ENCODE measurements at places on chromosomes 12 and 14.
A peak's percentile ranks its signal among the peaks of the same experiment; 100 is the strongest.

DNA sequence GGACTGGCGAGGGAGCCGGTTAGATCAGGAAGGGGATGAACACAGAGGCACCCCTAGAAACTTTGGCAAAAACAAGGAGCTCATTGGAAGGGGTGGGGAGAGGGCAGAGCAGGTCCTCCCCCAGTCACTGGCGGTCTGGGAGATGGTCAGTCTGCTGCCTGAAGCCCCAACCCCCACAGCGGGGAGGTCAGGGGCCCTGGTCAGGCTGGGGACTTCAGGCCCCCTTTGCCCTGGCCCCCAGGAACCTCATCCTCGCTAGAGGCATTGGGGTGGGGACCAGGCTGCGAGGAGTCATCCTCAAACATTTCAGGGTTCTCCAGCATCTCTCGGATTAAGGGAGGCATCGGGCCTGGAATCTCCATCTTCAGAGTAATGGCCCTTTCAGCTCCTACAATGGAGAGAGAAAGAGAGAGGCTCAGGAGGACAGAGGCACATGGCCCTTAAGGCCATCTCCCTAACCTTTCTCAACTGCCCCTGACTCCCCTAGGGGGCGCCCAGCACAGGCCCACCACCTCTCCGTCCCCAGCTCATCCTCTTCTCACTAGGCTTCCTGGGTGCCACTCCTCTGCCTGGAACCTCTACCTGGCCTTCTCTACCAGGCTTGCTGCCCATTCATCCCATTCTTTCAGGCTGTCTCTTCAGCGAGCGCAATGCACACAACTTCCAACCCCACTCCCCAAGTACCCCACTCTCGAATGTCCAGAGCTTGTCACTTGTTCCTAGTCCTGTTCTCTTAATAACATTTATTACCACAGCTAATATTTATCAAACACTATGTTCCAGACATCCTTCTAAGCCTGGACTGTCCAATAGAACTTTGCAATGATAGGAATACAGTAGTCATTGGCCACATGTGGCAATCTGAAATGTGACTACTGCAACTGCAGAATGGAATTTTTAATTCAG, 4.7 kb upstream of the ITGB7 start:
- no peak for DNase-seq

DNA sequence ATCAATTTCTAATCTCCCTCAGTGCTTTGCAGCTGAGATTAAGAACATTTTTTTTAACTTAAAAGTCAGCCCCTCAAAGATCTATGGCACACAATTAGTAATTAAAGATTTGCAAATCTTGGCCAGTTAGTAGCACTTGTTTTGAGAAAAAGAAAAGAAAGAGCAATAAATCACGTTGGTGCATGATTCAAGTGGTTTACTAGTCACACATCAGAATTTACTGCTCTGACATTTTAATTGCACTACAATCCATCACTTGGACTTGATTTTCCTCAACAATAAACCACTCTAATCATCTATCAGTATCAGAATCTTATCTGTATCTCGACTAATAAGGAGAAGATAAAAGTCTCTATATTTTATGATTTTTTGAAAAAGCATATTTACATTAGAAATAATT, 154.3 kb downstream of the HELB start:
- DNase-seq = no peak

GRCh38 chr14:39988939-39989338, 556.7 kb upstream of the FBXO33 start:
- DNase-seq = no peak

- DNase-seq = no peak
Observed at GRCh38 chr12:79250960-79251755, 386.6 kb downstream of the SYT1 start.

GRCh38 chr12:131901431-131902331, 7.3 kb downstream of the ULK1 start:
- DNase-seq = no peak

DNA sequence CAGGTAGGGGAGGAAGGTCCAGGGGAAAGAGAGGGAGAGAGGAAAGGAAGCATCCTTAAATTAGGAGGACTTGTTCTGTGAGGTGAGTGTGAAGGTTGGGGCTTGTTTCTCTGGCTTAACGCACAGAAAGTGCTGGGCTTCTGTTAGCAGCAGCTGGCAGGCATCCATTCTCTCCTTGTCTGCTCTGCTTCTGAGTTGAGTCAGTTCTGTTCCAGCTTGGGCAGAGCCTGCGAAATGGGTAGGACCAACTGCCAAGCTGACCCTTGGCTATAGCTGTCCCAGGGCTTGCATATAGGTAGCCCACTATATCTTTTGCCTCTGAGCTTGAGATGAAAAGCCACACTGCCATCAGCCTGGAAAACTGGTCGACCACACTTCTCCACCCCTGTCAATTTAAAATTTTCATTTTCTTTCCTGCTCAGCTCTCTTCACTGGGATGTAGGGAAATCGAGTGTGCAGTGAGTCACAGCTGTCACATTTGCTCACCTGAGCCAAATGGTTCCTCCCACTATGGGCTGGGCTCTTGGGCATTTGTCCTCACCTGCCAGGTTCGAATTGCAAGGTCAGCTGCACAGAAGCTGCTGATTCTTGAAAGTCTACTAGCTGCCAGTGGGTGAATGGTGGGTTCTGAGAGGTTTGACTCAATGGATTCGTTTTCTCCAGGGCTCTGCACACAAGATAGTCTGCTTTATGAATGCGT, 256.4 kb upstream of the PWP1 start:
- DNase-seq = no peak

- DNase-seq = peak; percentile 44
Observed at GRCh38 chr14:23513005-23513817, 38.4 kb downstream of the ZFHX2 start.

GRCh38 chr12:109477963-109478315, 505 bp downstream of the UBE3B start:
- no peak for DNase-seq

GRCh38 chr14:44979740-44980356, 17.9 kb downstream of the TOGARAM1 start:
- no peak for DNase-seq

DNA sequence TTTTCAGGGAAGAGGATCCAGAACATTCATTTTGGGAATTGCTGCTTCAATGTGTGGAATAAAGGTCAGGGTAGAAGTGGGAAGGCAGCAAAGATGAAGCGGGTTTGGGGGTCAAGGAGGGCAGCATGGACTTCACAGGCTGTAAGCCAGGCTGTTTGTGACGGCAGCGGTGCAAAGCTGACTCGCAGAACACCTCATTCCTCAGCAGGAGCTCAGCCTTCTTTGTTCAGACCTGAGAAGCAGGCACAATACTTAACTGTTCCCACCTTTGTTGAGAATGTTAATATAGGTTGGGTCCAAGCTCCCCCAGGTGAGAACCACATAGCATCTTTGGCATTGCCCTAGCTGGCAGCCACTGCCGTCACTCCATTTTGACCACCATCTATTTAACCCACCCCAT, 16.7 kb downstream of the GRIN2B start:
- no peak for DNase-seq

- peak; percentile 57 for DNase-seq
Observed at GRCh38 chr12:125015680-125016310, 22.4 kb downstream of the BRI3BP start.

DNA sequence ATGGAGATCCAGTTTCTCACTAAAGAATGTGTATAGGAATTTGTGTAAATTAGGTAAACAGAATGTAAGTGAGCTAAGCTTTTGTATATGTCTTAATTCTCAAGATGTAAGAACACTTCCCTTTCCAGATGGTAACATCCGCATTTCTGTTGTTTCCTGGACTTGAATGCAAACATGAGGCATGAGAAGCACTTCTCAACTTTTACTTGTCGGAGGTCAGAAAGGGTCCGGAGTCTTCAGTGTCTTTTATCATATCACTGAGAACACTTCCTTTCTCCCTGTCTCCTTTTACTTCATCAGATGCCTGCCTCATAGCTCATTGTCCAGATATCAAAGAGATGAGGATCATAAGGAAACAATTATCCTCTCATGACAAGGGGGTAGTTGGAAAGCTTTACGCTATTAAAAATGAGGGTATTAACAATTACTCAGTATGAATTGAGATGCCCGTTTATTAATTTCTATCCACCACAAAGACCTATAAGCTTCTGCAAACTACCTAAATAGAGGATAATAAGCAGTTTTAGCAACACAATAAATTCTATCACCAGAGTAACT, 214.1 kb upstream of the FLRT2 start:
- no peak for DNase-seq

GRCh38 chr12:130593056-130593455, 123.0 kb downstream of the RIMBP2 start:
- no peak for DNase-seq

GRCh38 chr14:91911474-91912032, 35.9 kb downstream of the FBLN5 start:
- no peak for DNase-seq

DNA sequence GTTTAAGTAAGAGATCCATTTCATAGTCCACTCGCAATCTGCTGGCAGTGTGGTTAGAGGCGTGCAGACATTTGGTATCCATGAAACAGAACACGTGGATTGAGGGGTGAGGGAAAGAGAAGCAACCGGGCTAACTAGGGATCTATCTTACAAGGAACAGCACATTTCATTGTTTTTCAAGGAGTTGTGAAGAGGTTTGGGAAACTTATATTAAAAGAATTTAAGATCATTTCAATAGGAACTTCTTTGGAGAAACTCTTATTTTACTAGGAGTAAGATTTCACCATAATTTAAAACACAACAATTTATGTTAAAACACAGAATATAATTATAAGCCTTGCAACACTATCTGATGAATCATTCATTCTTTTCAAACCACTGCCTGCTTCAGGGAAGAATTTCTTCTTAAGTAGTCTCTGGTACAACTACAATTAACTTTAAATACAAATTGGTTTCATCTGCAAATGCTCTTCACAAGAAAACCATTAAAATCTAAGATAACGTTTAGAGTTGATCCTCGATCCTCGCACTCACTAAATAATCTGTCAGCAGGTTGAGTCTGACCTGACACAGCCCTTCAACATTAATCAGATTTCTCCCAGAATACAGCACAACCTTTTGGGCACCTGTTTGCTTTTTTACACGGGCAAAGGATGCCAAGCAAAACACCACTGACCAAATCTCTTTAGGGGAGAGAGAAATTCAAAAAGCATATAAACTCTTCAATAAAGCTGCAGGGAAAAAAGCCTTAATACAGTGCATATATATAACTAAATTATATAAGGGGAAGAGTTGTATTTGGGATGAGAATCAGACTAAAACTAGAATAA, 27.3 kb downstream of the PPTC7 start:
- no peak for DNase-seq

DNA sequence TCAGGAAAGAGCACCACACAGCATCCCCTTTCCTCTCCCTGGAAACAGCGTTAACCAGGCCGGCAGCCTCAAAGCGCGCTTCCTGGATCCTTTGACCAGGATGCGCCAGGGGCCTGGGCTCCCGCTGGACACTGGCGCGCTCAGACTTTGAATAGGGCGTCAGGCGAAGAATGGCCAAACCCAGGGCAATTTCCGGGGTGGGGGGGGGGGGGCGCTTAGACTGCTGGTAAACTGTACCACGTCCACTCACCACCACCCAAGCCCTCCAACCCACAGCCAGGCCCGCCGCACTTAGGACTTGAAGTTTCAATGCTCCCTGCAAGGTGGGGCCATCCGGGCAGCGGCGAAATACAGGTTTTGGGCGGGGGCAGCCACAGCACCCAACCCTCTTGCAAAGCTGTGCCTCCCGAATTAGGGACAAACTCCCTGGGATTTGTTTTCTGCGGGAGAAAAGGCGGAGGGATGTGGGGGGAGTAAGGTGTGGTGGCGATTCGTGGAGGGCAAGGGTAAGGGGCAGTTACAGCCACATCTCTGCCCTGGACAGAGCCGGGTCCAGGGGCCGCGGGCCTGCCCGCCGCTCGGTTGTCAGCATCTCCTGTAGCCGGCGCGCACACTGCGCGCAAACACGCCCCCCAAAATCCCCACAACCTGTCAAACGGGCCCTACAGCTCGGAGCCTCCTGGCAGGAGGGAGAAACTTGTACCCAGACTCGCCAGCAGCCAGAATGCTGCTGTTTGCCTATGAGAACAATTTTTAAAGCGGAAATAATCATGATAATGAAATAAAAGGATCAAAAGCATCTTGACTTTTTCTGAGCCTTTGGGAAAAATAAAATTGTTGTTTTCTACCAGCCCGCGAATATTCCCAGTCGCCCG, 958 bp downstream of the RTN1 start:
- peak; percentile 25 for DNase-seq

DNA sequence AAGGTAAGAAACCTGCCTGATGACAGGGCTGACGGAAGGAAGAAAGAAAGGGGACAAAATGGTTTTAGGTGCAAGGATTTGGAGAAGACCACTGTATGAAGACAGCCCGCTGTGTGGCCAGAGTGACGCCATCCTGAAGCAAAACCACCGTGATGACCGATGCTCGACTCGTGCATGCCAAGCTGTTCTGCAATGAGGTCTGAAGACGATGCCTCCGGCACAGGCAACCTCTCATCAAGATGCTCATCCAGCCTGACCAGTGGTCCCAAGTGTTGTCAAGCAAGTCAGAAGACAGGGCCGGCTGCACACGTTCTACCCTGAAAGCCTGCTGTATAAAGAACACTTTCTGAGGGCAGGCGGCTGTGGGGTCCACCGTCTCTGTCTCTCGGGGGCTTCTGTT, 34.8 kb downstream of the STX2 start:
- no peak for DNase-seq

GRCh38 chr12:104805186-104805585, 152.9 kb downstream of the SLC41A2 start:
- DNase-seq = no peak

DNA sequence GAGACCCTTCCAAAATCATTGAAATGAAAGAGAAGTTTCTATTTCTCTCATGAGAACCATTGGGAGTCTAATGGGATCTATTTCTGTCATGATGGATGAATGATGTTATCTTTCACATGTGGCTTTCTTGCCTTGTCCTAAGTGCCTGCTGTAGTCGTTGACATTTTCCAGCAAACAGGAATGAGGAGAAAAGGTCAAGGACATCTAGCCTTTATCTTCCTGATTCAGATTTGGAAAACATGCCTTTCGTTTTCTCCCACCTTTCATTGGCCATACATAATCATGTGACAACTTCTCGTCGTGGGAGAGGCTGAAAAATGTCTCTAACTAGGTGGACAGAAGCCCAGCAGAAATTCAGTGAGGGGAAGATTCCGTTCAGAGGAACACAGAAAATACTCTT, 94.5 kb downstream of the PCNX1 start:
- DNase-seq = no peak

DNA sequence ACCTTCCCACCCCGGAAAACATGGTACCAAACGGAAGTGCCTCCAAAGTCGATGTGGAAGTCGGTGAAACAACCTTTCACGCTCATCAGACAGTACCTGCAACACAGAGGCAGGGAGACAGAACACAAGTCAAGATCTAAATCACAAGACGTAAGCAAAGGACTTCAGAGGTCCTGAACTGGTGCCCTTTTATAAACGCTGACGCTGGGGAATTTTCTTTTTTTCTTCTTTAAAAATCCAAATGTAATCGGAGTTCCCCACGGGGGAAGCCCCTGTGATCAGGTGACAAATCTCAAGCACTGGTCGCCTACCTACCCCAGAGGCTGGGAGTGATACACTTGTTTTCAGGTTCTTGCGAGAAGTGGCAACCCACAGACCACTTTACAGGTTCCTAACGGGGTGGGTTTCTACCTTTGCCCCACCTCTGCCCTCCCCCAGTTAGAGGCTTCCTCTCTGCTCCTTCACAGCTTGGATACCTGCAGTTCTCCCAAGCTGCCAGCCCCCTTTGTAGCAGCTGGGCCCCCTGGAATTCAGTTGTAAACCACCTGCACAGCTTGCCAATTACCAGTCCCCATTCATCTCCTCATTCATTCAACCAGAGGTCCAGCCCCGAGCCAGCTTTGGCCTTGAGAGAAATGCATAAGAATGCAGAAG, 46.2 kb downstream of the KDM2B start:
- DNase-seq = no peak

All from substantia nigra (tissue), 51 donors.